ENCODE measurements at places on chromosomes 6 and 20. TPM values are rescaled to one million over a fixed set of nuclear protein-coding genes. Genes with fewer than 3 reads are reported as not detected.

Gene CTCFL
- total RNA-seq: not detected

Gene ENPP4
- 10.0 TPM for total RNA-seq

Gene SLC32A1
- not detected for total RNA-seq

Gene PLN
- total RNA-seq: 0.36 TPM

Gene ENPP1
- 16.3 TPM for total RNA-seq

Gene NR2E1
- total RNA-seq: not detected

Gene BCAS1
- total RNA-seq: not detected

DNA sequence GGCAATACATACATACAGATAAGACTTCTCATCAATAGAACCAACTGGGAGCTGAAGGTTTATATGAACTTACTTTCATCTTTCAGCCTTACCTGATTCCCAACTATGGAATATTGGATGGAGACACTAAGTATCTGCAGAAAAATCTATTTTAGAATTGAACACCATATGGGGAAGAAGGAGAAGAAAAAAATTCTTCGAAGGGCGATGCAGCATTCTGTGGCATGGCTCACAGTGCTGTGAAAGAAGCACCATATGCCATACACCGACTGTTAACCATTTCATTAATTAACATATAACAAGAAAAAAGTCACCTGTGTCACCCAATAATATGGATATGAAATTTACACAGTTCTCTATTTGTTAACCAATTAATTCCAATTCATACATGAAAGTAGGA, 1374.4 kb upstream of the MAP3K7 start:
- DNase-seq: no peak

DNA sequence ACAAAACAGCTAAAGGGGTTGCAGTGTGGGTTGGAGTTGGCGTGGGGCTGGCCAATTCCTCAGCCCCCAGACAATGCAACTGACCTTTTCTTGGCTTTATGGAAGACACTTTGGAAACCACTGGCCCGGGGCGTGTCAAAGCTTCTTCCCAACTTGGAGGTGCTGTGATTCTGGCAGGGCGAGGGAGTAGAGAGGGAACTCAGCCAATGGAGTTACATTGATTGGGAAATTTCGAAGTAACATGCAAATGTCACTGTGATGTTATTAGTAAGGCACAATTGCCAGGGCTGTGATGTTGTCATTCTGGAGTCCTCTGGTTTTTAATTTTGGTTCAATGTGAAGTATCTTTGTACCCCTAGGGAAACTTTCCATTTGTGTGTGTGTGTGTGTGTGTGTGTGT, 41.5 kb upstream of the EPB41L1 start:
- DNase-seq: no peak

GRCh38 chr20:38685853-38686473, 38.3 kb upstream of the SLC32A1 start:
- DNase-seq: no peak

DNA sequence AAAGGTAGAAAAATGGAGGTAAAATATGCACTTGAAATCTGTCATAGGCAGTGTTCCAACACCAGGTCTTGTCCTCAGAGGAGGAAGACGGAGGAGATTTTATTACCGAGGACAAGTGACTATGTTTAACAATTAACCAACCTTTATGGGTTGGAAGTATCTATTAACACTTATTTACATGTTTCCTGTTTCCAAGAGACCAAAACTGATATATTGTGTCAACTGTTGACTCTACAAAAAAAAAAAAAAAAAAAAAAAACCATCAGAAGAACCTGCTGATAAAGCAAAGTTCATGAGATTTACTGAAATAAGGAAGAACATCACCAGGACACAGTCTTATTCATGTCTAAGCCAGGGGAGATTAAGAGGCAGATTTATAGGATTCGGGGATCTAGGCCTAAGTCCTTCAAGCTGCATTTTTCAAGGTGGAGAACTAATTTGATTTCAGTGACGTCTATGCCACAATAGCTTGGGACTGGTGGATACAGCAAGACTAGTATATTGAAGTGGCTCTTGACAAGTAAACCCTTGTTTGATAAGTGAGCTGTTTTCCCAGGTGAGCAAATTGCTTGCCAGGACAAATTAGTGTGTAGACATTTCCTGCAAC, 126.6 kb upstream of the NAA20 start:
- no peak for DNase-seq

GRCh38 chr20:21609221-21609620, 95.4 kb upstream of the NKX2-2 start:
- no peak for DNase-seq

DNA sequence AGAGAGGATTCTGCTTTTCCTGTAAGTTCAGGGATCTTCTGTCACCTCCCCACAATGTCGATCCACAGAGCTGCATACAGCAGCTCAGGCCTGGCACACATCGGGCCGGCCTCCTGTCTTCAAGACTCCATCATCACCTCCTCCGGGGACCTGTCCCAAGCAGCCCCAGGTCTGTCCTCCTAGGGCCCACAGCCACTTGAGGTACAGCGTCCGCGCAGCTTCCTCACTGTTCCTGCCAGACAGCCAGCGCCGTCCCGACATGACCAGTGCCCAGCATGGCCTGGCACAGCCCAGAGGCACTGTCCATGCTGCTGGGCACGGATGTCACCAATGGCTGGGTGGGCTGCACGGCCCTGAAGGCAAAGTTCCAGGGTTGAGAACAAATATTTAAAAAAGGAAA, 101.6 kb downstream of the DLL1 start:
- DNase-seq: peak; percentile 67

DNA sequence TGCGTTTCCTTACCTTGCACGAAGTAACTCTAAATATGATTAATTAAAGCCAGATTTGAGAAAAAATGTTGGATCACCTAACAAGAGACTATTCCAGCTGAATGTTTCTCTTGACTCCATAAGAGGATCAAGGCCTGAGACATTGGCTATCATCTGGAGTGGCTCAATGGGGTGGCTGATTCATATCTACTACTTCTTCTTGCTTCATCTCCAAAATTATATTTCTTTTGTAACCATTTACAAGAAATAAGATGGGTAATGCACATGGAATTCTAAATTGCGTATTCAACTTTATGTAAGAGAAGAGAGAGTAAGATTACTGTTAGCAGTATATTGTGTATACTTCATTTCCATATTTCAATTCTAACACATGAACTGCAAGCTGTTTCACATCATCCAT, 819.0 kb upstream of the EYS start:
- DNase-seq: no peak

- peak; percentile 81 for DNase-seq
Measured at GRCh38 chr6:33432546-33432945, 12.7 kb downstream of the SYNGAP1 start.

GRCh38 chr20:32515631-32516101, 69.5 kb downstream of the NOL4L start:
- no peak for DNase-seq

DNA sequence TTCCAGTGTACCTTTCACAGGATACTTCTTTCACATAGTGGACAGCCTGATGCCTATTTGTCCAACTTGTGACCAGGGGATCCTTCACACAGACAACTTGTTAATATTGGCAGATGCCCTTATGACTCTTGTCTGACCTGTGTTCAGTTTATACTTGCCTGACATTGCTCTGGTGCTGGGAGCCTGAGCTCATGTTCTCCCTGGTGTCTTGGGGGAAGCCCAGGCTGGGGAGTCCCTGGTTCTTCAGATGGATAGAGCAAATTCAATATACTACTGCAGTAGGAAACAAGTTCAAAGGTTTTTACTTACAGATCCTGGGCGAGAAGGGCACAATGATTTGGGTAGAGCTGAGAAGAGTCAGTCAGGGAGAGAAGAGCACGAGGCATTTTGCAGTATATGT, 76.1 kb downstream of the NKAIN2 start:
- no peak for DNase-seq

GRCh38 chr6:106619223-106619622, 10.1 kb downstream of the RTN4IP1 start:
- DNase-seq: no peak

- peak; percentile 39 for DNase-seq
Measured at GRCh38 chr20:37397954-37398749, 52.2 kb downstream of the SRC start.

- DNase-seq: no peak
Measured at GRCh38 chr6:53611342-53611741, 54.2 kb downstream of the KLHL31 start.

- no peak for DNase-seq
Measured at GRCh38 chr20:15100506-15101160, 763.2 kb upstream of the FLRT3 start.

Measured in osteoblast (primary cell).